Activated naive CD4-positive, alpha-beta T cell treated with anti-CD3 and anti-CD28 coated beads, Interleukin-2, amount 50 U/mL, for 72 hours (primary cell): ENCODE measurements at places on chromosomes 4 and X.

DNA sequence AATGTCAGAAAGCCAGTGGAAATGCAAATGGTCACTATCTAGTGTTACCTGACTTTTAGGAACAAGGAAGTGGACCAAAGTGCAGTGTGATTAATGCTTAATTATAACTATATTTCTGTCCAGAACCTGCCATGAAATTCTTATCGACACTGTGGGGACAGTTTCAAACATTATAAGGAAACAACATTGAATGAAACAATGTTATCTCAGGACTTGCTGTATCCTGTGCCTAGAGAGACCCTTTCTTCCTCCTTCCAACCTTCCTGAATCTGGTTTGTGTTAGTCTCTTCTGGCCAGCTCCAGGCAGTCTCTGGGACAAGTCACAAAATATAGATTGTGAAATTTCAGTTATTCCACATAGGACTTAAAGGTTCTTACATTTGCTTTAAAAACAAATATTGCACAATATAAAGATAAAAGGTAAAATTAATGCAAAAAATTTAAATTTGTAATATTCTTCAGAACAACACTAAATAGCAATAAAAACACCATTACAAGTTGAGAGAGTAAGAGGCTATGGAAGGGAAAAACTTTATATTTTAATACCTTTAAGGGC is 203.4 kb downstream of the ZNF674 start:
- no peak for DNase-seq

- no peak for DNase-seq
Measured at GRCh38 chrX:110699109-110699508, 96.5 kb downstream of the CHRDL1 start.

GRCh38 chrX:5295004-5295403 is 933.7 kb downstream of the NLGN4X start:
- DNase-seq, result no peak

GRCh38 chrX:22575161-22575845 is 302.6 kb downstream of the CBLL2 start:
- DNase-seq, result no peak

DNA sequence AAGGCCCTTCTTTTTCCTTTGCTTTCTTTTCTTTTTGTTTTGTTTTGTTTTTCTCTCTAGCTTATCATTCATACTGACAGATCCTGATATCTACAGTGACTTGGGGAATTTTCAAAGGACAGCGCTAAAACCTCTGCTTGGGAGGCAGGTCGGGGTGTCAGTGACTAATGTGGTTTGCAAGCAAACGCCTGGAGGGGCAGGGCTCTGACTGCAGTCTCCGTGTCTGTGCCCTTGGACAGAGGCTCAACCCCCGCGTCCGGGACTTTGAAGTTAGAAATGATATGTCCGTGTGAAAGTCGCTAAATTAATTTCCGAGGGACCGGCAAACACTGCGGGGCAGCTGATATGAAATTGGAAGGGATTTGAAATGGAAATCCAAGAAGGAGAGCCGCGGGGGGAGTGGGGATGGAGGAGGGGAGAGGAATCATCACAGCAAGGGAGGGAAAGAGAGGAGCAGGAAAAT is 312.4 kb downstream of the DHRSX start:
- no peak for DNase-seq

- no peak for DNase-seq
Measured at GRCh38 chr4:38574559-38575333, 89.3 kb upstream of the KLF3 start.

DNA sequence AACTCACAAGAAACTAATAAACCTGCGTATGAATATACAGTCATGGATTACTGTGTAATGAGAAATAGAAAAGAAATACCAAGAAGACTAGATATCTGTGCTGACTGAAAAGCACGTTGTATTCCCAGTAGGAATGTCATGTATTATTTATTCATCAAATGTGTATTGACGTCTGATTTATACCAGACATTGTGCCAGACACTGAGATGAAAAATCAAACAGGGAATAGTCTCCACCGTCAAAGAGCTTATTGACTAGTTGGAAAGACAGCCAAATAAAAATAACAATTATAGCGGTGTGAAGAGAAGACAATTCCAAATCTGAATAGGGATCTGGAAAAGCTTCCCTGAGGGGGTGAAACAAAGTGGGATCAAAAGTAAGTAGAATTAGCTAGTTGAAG is 687.6 kb downstream of the C4orf33 start:
- no peak for DNase-seq

DNA sequence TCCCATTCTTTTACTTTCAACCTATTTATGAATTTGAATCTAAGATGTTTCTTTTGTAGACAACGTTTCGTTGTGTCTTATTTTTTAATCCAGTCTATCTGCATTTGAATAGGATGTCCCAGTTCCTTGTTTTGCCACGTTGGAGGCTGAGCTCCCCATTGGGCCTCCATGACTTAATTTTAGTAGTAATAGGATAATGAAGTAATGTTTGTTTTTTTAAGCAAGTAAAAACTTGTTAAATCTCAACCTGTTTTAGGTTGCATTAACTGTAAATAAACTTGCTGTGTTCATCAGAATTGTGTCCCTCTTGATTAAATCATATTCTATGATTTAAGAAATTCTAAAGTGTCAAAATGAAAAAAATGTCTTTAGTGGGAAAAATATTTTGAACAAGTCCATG is 25.3 kb downstream of the SLAIN2 start:
- DNase-seq, result no peak

- DNase-seq, result no peak
Measured at GRCh38 chr4:81516241-81516640, 44.5 kb upstream of the RASGEF1B start.

DNA sequence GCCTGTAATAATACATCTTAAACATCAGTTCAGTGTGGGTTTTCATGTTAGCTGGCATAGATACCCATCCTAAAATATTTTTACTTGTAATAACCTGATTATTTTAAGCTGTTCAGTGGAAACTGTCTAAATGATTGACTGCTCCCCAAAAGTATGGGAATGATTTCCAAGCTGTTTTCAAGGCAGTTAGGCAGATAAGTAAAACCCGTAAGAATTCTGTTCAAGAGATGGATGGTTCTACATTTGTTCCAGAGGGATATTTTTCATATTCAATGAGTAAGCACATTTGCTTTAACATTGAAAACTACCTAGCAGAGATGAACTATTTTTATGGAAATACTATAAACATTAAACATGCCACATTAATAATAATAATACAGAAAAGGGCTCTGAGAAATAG is 161.1 kb downstream of the UNC5C start:
- DNase-seq, result no peak

- DNase-seq, result no peak
Measured at GRCh38 chr4:4633431-4633830, 91.6 kb upstream of the STX18 start.

DNA sequence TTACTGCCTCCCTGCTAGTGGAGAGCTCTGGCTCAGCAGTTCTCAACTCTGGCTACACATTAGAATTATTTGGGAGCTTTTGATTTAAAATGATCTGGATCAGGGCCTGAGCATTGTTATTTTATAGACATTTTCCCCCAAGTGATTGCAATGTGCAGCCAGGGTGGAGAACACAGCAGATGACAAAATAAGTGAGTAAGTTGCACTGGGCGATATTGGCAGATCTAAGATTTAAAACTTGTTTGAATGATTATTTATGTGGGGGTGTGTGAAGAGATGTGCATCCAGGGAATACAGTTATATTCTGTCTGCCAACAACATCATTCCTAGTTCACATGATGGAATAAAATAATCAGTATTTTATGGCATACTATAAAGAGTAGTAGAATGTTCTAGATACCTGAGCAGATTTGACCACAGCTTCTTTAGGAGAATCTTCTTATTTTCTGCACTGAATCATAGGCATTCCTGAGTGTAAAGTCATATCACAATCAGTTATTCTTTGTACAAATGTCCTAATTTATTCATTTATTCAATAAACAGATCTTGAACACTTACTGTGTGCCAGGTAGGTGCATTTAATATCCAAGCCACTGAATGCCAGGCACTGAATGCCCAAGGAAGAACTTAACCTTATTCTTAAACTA is 123.9 kb downstream of the UCHL1 start:
- DNase-seq, result no peak
